Purkinje cell (primary cell): ENCODE measurements at places on chromosomes 2 and 18. TPM values are rescaled to one million over a fixed set of nuclear protein-coding genes. Genes with fewer than 3 reads are reported as not detected.

Gene RNF125
- 4.7 TPM in 1 of 2 replicates, not detected in the other for polyA plus RNA-seq

Gene NT5C1B
- not detected in 2 replicates for polyA plus RNA-seq

Gene GREB1
- 0.32 and 1.4 TPM in 2 replicates for polyA plus RNA-seq

Gene TEKT4
- polyA plus RNA-seq, result not detected in 2 replicates

Gene MYO5B
- polyA plus RNA-seq, result 0.17 and 0.38 TPM in 2 replicates
